ENCODE measurements at places on chromosomes 11 and 22. TPM values are rescaled to one million over a fixed set of nuclear protein-coding genes. Genes with fewer than 3 reads are reported as not detected.

The C11orf16 gene
- not detected for polyA plus RNA-seq

The SYT8 gene
- polyA plus RNA-seq = not detected

The LRRC51 gene
- polyA plus RNA-seq = 2.4 TPM

The PATE4 gene
- not detected for polyA plus RNA-seq

The THYN1 gene
- 51.9 TPM for polyA plus RNA-seq

The GLB1L3 gene
- polyA plus RNA-seq = 0.21 TPM

The NRGN gene
- 15.9 TPM for polyA plus RNA-seq

The UBQLN3 gene
- polyA plus RNA-seq = not detected

The SPON1 gene
- 0.72 TPM for polyA plus RNA-seq

The MAP6 gene
- 5.2 TPM for polyA plus RNA-seq

The DDX25 gene
- polyA plus RNA-seq = 0.22 TPM

- peaks cover 2% of the 10 kb centered on the region for H3K4me1 ChIP-seq
- no peaks in the 10 kb centered on the region for H3K36me3 ChIP-seq
- no peak overlapping the region for H3K27ac ChIP-seq
- no peaks in the 10 kb centered on the region for H3K27me3 ChIP-seq
- DNase-seq = no peak
These were observed 277.6 kb downstream of the TTC28 start for GRCh38 chr22:28402060-28402459.

DNA sequence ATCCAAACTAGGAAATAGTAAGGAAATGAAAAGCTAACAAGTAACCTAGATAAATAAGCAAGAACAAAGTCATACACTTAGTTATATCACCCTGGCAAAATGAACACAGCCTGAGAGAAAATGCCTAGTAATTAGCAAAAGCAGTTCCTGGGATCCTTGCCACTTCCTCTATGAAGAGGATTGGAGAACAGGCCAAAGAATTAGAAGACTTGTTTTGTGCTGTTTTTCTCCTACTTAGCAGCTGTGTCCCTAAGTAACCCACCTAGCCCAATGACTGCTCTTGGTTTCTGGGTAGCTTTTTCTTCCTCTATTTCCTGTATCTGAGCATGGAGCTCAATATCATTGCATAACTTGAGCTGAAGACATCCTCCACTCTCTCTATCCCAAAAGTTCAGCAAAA, 713.9 kb downstream of the ETS1 start:
- no peak overlapping the region for H3K27ac ChIP-seq
- H3K4me1 ChIP-seq = no peaks in the 10 kb centered on the region
- no peak for DNase-seq

DNA sequence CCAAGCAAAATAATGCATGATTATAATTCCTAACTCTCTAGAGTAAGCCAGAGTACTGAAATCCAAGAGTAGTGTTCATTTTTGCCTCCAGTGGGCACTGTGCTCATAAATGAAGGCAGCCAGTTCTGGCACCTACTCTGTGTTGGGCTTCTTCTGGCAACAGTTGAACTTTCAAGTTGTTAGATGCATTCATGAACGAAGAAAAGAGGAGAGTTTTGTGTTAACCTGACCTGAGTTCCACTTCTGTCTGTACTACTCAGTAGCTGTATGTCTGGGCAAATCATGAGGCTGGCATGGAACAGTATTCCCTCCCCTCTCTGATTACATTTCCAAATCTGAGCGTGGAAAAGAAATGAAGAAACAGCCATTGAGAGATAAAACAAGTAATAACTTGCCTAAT, 20.3 kb upstream of the TENM4 start:
- H3K27ac ChIP-seq = no peak overlapping the region
- no peaks in the 10 kb centered on the region for H3K27me3 ChIP-seq
- no peaks in the 10 kb centered on the region for H3K4me1 ChIP-seq
- H3K36me3 ChIP-seq = no peaks in the 10 kb centered on the region
- DNase-seq = no peak

DNA sequence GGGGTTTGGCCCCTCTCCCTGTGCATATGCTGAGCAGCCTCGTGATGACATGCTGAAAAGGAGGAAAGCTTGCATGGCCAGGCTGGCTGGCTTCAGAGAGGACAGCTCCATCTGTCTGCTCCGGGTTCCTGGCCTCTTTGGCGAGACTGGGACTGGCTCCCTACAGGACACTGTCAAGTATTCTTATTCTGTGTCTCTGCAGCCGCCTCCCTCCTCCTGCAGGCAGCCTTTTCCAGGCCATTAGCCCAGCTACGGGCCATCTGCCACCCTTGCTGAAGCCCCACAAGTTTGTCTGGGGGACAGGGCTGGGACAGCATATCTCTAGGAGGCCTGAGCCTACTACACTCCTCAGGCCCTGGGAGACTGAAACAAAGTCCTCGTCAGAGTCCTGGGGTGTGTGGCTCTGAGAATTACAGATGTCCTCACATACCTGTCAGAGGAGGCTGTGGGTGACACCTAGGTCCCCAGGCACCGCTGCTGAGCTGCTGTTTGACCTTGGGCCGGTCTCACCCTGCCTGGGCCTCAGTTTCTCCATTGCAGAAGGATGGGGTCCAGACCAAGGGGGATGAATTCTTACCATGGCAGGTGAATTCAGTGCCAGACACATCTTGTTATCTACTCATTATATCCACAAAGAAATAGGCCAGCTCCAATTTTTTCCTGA, 11.0 kb downstream of the MRGPRG start:
- H3K4me1 ChIP-seq = no peaks in the 10 kb centered on the region
- no peak overlapping the region for H3K4me3 ChIP-seq
- H3K27ac ChIP-seq = no peak overlapping the region
- H3K27me3 ChIP-seq = peaks cover 10% of the 10 kb centered on the region

GRCh38 chr11:107494055-107494454, 36.4 kb upstream of the CWF19L2 start:
- H3K36me3 ChIP-seq = no peaks in the 10 kb centered on the region
- no peak overlapping the region for H3K4me3 ChIP-seq
- H3K27ac ChIP-seq = no peak overlapping the region
- H3K27me3 ChIP-seq = no peaks in the 10 kb centered on the region

DNA sequence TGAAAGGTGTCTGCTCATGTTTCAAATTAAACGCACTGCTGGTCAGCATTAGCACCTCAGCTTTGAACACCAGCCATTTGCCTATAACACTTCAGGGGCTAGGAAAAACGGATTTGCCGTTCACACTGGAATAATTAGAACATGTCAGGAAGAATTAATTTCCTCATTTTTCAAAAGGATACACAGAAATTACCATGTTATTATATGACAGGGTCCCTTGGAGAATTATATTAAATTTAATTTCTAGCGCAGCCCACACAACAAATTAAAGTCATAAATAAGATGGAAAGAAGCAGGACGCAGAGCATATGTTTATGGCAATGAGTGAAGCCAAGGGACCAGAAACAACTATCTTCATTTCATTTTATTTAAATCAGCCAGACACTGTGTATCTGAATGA, 83.8 kb upstream of the SOX6 start:
- no peaks in the 10 kb centered on the region for H3K27me3 ChIP-seq
- no peak for DNase-seq
- no peaks in the 10 kb centered on the region for H3K4me1 ChIP-seq
- H3K27ac ChIP-seq = no peak overlapping the region

- no peak overlapping the region for H3K4me3 ChIP-seq
- H3K4me1 ChIP-seq = no peaks in the 10 kb centered on the region
- H3K36me3 ChIP-seq = no peaks in the 10 kb centered on the region
These were observed 186.4 kb upstream of the PITPNB start for GRCh38 chr22:28105413-28105812.

- DNase-seq = no peak
- no peak overlapping the region for H3K4me3 ChIP-seq
- H3K4me1 ChIP-seq = no peaks in the 10 kb centered on the region
- H3K27ac ChIP-seq = no peak overlapping the region
- H3K27me3 ChIP-seq = no peaks in the 10 kb centered on the region
These were observed 30.4 kb downstream of the LDHAL6A start for GRCh38 chr11:18485913-18486528.

DNA sequence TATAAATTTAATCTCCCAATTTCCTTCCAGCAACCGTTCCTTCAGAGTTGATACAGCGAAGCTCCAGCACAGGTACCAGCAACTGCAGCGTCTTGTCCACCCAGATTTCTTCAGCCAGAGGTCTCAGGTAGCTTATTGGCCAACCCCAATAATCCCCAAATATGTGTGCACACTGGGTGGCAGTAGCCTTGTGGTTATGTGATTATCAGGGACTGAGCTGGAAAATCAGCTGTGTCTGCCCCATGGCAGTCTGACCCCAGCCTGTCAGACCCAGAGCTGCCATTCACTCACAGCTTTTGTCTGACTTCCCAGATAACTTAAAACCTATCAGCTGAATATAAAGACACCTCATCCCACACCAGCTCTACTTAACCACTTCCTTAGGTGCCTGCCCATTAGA, 2.0 kb downstream of the HSCB start:
- peaks cover 54% of the 10 kb centered on the region for H3K36me3 ChIP-seq
- H3K27ac ChIP-seq = no peak overlapping the region
- H3K4me3 ChIP-seq = no peak overlapping the region
- no peaks in the 10 kb centered on the region for H3K27me3 ChIP-seq

GRCh38 chr11:11996321-11997048, 11.9 kb downstream of the DKK3 start:
- no peak for DNase-seq
- H3K36me3 ChIP-seq = no peaks in the 10 kb centered on the region
- H3K27ac ChIP-seq = peak overlapping the region; percentile 5
- no peaks in the 10 kb centered on the region for H3K27me3 ChIP-seq
- H3K4me1 ChIP-seq = no peaks in the 10 kb centered on the region
- no peak overlapping the region for H3K4me3 ChIP-seq

- H3K27me3 ChIP-seq = no peaks in the 10 kb centered on the region
- H3K27ac ChIP-seq = no peak overlapping the region
- no peaks in the 10 kb centered on the region for H3K36me3 ChIP-seq
- H3K4me1 ChIP-seq = peaks cover 7% of the 10 kb centered on the region
- no peak overlapping the region for H3K4me3 ChIP-seq
- DNase-seq = no peak
These were observed 16.1 kb upstream of the MYRF start for GRCh38 chr11:61736310-61736709.

- H3K36me3 ChIP-seq = no peaks in the 10 kb centered on the region
- H3K4me3 ChIP-seq = no peak overlapping the region
- no peaks in the 10 kb centered on the region for H3K4me1 ChIP-seq
- no peaks in the 10 kb centered on the region for H3K27me3 ChIP-seq
These were observed 177.1 kb upstream of the RAG2 start for GRCh38 chr11:36775130-36775529.

DNA sequence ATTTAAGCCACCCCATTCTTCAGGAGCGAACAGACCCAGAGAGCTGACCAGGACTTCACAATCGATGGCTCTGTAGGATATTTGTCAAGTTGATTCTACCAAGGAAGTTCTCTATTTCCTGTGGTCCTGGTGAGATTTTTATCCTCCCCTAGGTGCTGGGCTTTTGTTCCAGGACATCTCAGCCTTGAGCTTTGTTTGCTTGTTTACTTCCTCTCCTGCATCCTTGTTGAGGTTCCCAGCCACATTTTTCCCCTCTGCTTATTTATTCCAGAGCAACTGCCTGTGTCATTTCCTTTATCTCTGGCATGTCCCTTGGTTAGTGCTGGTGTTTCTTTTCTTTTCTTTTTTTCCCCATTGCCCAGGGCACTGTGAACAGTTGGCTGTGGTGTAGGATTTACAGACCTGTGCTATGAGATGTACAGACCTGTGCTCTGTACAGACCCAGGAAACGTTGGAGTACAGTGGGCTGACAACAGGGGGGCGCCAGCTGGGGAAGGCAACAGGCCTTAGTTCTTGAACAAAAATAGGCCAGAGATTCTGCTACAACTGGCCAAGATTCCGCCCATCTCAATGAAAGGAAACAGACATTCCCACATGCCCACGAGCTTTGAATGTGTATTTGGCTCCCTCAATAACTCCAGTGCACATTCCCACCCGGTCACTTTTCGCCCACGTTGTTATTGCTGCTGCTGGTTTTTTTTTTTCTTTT, 235.9 kb upstream of the DDI1 start:
- DNase-seq = no peak
- H3K36me3 ChIP-seq = no peaks in the 10 kb centered on the region
- H3K27me3 ChIP-seq = no peaks in the 10 kb centered on the region
- H3K4me3 ChIP-seq = no peak overlapping the region
- H3K27ac ChIP-seq = no peak overlapping the region
- H3K4me1 ChIP-seq = no peaks in the 10 kb centered on the region

DNA sequence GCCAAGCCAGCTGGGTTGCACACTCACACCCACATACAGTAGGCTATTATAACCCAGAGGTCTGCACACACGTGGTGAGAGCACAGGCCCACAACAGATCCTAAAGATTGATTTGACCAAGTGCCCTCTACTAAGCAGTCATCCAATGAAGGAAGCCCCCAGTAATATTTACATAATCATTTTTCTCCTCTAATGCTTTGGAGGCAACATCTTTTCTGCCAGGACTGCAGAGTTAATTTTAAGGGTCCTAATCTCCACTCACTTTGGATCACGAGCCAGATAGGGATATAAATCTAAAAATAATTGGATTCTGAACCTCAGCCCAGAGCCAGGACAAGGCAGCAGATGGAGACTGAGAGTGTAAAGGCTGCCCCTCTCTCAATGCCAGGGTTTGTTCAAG, 49.1 kb upstream of the MTNR1B start:
- no peak for DNase-seq
- no peaks in the 10 kb centered on the region for H3K36me3 ChIP-seq
- no peak overlapping the region for H3K4me3 ChIP-seq
- H3K27ac ChIP-seq = no peak overlapping the region
- H3K27me3 ChIP-seq = no peaks in the 10 kb centered on the region
- H3K4me1 ChIP-seq = no peaks in the 10 kb centered on the region

GRCh38 chr11:33931067-33931466, 39.2 kb upstream of the LMO2 start:
- DNase-seq = no peak
- H3K36me3 ChIP-seq = no peaks in the 10 kb centered on the region
- no peaks in the 10 kb centered on the region for H3K27me3 ChIP-seq
- peaks cover 4% of the 10 kb centered on the region for H3K4me1 ChIP-seq
- H3K4me3 ChIP-seq = no peak overlapping the region
- H3K27ac ChIP-seq = peak overlapping the region; percentile 94
